ENCODE measurements at places on chromosomes 13 and 19.

- peak; percentile 14 for DNase-seq
Measured at GRCh38 chr13:28492569-28493367, 2.2 kb downstream of the FLT1 start.

DNA sequence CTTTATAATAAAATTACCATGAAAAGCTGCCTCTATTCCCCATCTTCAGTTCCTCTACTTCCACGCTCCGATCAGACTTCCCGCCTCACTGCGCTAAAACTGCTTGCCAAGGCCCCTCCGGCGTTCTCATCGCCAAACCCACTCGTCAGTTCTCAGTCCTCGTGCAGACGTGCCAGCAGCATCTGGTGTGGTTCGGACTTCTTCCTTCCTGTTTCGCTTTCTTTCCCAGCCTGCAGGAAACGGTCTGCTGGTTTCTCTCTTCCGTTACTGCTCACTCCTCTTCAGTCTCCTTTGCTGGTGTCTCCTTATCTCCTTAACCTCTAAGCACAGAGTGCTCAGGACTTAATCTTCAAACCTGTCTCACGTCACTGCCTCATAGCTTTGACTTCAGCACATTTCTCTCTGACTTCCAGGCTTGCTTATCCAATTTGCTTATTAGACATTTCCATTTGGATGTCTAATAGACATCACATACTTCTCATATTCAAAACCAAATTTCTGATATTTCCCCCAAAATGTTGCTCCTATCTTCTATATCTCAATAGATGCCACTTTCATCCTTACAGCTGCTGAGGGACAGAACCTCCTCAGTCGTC, 40.3 kb downstream of the RCBTB2 start:
- peak; percentile 44 for DNase-seq

DNA sequence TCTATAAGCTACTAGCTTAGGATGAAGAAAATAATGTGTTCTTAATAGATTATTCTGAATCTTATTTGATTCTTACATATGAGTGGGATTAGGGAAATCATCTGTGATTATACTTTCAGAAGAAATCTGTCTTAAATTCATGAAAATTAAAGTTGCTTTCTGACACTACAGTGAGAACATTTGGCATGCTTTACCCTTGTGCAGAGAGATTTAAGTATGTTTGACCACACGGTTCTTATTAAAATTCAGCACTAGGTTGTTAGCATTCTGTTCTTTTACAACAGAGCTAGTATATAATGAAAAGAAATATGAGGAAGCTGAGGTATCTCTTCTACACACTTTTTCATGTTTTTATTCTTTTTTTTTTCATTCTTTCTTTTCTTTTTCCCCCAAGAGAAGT, 2723.9 kb downstream of the PCDH9 start:
- no peak for DNase-seq

GRCh38 chr13:112137144-112137543, 70.2 kb downstream of the SOX1 start:
- no peak for DNase-seq

DNA sequence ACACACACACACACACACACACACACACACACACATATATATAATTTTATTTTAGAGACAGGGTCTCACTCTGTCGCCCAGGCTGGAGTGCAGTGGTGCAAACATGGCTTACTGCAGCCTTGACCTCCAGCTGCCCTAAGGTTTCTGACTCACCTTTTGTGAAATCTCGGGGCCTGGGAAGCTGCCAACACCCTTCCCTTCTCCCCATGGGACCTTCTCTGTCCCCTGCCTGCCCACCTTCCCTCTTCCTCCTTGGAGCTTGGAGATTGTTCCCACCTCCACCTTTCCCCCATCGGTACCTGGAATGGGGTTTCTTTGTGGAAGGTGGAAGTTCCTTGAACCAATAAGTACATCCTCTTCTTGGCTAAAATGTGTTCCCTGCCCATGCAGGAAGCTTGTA, 6.3 kb downstream of the ARRDC5 start:
- no peak for DNase-seq

DNA sequence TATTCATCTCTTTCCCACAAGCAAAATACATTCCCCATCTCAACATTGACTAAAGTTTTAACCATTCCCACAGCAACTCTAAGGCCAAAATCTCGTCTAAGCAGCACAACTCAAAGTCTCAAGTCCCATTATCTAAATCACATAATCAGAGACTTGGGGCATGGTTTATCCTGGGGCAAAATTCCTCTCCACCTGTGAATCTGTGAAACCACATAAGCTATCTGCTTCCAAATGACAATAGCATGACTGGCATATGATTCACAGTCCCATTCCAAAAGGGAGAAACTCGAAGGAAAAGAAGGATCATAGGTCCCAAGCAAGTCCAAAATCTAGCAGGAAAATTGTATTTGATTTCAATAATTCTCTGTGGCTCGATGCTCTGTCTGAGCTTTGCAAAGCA, 73.0 kb downstream of the ANKRD10 start:
- no peak for DNase-seq

DNA sequence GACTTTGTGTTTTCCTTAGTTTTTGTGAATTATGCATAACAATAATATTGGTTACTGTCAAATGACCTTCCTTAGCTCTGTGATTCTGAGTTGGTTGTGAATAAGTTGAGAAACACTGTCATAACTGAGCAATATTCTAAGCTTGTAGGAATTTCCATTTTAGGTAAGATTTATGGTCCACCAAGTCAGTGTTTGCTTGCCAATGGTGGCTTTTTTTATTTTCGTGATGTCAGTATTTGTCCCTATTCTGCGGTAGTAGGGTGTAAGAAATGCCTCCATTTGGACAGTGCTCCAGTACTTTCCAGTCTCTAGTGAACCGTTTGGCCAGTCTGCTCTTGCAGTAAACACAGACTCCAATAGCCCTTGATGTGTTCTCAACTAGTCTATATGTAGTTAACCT, 94.7 kb downstream of the FRY start:
- DNase-seq, result no peak

GRCh38 chr13:104024416-104025170, 958.4 kb upstream of the SLC10A2 start:
- no peak for DNase-seq

GRCh38 chr13:79662882-79663281, 181.9 kb downstream of the NDFIP2 start:
- DNase-seq, result no peak

- DNase-seq, result no peak
Measured at GRCh38 chr13:42894765-42895243, 97.2 kb downstream of the EPSTI1 start.

DNA sequence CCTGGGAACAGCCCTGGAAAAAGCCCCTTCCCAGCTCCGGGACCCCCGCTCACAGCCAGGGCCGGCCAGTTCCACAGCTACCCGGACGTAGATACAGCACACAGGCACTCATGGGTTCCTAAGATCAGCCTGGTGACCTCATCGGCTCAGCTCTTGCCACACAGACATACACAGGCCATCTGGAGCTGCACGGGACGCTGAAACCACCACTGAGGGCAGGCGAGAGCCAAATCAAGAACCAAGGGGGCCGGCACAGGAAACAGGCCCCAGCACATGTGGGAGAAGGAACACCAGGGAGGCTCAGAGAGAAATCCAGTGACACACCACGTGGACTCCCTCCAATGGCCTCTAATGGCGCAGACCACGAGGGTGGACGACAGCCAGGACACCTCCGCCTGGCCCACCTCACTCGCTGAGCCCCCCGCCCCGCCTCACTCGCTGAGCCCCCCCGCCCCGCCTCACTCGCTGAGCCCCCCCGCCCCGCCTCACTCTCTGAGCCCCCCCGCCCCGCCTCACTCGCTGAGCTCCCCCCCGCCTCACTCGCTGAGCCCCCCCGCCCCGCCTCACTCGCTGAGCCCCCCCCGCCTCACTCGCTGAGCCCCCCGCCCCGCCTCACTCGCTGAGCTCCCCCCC, 69.7 kb upstream of the C13orf46 start:
- no peak for DNase-seq

DNA sequence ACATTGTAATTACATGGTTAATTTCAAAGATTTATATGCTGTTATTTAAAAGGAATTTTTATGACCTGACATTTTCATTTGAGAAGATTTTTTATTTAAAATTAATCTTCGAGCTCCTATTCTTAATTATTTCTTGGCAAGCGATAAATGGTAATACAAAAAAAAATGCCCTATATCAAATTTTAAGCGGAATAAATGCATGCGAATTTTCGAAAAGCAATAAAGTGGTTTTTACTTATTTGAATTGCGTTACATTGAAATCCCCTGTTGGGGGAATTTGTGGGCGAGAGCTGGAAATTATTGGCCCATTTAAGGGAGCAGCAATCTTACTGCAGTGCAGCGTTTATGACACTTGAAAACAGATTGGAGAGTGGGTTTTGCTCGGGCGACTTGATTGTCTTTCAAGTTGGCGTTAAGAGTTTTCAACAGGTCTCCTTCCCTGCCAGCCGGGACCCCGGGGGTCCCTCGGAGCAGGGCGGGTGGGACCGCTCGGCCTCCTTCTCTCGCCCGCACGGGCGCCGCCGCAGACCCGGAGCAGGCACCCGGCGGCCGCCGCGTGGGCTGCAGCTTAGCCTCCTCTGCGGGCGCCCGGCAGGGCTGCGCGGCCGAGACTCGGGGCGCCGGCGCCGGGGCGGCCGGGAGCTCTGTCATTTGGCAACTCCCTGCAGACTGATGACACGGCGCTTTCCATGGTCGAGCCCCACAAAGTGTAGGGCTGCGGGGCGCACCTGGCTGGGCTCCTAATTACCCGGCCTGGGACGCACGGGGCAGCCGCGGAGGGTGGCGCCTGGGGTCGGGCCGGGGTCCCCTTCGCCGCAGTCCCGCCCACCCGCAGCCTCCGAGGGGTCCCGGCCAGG, 255.1 kb upstream of the SOX21 start:
- no peak for DNase-seq

DNA sequence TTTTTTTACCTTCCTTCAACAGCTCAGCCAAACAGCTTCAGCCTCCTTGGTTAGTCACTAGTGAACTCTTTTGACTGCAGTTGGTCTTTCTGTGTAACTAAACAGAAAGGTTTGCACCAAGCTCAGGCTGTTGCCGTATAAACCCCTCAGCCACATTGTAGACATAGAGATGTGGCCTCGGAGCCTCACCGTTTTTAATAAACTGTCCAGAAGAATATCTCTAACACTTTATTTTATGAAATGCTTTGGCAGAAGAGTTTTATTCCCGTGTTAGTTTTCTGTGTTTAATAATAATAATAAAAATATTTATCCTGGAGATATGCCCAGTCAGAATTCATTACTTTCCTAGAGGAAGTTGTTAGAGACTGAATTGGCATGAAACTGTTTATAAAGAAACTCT, 171.7 kb upstream of the MAB21L1 start:
- no peak for DNase-seq

DNA sequence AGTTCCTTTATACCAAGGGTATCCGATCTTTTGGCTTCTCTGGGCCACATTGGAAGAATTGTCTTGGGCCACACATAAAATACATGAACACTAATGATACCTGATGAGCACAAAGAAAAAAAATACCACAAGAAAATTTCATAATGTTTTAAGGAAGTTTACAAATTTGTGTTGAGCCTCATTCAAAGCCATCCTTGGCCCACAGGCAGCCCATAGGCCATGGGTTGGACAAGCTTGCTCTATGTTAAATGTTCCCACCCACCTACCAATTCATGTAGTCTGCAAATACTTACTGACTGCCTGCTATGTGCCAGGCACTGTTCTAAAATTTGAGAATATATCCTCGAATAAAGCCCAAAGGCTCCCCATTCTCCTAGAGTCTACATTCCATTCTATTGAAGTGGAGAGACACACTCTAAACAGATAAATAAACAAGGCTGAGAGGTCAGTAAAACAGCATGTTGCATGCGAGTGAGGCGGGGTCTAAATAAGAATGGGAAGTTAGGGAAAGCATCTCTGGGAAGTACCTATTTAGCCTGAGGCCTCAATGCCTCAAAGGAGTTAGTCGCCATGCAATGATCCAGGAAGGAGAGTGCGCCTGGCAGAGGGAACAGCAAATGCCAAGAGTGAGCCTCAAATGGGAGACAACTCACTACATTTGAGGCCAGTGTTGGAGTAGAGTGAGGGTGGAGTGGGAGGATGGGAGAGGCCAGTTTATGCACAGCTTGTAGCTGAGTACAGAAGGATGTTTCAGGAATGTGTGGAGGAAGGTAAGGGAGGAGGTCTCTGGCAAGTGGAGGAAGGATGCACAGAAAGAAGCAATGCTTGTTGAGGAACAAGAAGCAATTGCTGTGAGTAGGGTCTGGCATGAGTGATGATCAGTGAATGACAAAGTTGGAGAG, 52.5 kb upstream of the CLDN10 start:
- DNase-seq, result no peak

DNA sequence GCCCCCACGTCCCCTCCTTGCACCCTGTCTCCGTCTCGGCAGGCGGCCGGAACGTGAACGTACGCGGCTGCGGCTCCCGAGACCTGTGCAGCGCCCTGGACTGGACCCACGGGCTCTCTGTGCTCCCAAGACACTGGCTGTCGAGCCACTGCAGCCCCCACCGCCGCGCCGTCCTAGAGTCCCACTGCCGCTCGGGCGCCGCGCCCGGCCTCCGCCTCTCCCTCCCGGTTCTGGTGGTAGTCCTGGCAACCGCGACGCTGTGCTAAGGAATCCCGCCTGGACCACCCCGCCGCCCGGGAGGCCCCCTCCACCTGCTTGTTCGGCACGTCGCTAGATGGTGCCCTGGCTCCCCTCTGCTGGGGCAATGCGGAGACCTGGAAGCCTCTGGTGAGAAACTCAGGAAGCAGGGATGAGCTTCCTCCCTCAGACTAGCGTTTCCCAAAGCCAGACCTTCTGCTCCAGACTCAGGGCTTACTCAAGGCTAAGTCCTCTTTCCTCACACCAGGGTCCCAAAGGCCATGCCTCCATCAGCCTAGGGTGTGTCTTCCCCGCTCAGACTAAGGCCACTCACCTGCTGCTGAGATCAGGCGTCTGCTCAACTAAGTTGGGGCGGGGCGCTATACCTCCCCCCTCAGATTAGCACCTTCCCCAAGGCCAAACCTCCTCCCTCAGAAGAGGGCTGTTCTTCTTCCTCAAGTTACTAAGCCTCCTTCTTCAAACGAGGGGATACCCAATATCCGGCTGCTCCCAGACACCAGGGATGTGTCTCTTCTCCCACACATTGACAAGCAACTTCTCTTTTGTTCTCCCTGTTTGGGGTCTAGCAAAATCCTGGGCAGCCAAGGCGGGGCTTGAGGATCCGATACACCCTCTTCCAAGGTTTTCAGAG, 16.1 kb upstream of the IRGC start:
- DNase-seq, result no peak

GRCh38 chr13:21616880-21617279, 12.9 kb upstream of the MICU2 start:
- DNase-seq, result no peak

DNA sequence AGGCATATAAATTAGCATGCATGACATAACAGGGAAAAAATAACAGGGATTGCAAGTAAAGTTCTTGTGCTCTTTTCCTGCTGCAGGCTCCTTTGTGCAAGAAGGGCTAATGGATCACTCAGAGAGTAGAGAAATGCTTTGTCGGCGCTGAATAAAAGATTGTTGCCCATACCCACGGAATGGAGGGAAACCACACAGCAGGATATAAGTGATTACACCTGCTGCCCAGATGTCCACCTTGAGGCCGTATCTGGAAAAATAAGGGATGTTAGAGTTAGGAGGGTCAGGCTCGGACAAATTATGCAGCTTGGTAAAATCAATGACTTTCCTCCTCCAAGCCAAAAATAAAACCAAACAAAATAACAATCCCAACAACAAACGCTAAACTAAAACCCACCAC, 322.3 kb downstream of the DCLK1 start:
- DNase-seq, result no peak

- DNase-seq, result no peak
Measured at GRCh38 chr19:41309180-41310032, 566 bp upstream of the CCDC97 start.

All from activated CD4-positive, alpha-beta T cell treated with anti-CD3 and anti-CD28 coated beads, Interleukin-2, amount 50 U/mL, for 4 hours (primary cell).